ENCODE measurements at places on chromosomes 16 and 17.
A peak's percentile ranks its signal among the peaks of the same experiment; 100 is the strongest.

GRCh38 chr17:7001318-7001961 is 5.6 kb downstream of the ALOX12 start:
- DNase-seq, result no peak

GRCh38 chr17:19334331-19334730 is 28.2 kb downstream of the B9D1 start:
- DNase-seq, result no peak

DNA sequence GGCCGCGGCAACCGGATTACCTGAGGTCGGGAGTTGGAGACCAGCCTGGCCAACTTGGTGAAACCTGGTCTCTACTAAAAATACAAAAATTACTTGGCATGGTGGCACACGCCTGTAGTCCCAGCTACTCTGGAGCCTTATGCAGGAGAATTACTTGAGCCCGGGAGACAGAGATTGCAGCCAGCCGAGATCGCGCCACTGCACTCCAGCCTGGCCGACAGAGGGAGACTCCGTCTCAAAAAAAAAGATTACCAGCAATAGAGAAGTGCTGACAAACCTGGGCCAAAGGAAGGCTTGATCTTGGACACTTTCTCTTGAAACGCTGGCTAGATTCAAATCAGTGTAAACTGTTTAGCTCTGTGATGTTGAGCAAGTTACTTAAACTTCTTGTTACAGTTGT is 4.3 kb downstream of the MT1H start:
- DNase-seq, result no peak

DNA sequence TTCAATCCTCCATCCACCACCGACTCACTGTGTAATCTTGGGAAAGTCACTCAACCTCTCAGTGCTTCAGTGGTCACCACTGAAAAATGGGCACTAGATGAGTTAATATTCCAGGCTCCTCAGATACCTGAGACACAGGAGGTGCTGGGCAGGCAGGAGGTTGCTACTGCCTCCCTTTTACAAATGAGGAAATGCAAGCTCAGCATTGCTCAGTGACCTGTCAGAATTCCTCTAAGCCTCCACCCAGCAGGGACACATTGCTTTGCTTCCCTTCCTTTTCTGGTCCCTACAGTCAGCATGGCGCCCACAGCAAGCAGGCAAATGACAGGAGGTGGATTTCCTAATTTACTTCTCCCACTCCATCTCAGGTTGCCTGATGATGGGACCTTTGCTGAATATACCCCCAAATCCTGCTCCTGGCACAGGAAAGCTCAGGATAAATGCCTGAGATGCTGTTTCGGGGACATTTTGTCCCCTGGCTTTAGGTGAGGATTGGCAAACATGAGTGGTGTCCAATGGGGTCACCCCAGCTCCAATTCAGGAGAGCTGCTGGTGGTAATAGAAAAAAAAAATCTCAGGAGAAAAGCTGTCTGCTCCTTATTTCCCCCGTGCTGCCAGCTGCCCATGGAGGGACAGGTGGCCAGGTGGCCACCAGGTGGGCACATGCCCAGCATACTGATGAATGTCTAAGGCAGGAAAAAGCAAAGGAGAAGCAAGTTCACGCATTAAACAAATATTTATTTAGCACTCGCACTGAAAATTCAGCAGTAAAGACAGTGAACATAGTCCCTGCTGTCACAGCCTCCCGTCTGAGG is 5.0 kb upstream of the KRT13 start:
- no peak for DNase-seq

GRCh38 chr17:39318636-39319035 is 82.8 kb downstream of the FBXL20 start:
- DNase-seq, result no peak

GRCh38 chr17:57465610-57466009 is 209.3 kb downstream of the MSI2 start:
- DNase-seq, result no peak

- DNase-seq, result peak; percentile 27
These were observed 14.6 kb downstream of the ATP5PD start for GRCh38 chr17:75031972-75032719.

- no peak for DNase-seq
These were observed 16.4 kb downstream of the NTN1 start for GRCh38 chr17:9037736-9038135.

GRCh38 chr16:55464375-55464774 is 14.6 kb upstream of the MMP2 start:
- DNase-seq, result no peak

DNA sequence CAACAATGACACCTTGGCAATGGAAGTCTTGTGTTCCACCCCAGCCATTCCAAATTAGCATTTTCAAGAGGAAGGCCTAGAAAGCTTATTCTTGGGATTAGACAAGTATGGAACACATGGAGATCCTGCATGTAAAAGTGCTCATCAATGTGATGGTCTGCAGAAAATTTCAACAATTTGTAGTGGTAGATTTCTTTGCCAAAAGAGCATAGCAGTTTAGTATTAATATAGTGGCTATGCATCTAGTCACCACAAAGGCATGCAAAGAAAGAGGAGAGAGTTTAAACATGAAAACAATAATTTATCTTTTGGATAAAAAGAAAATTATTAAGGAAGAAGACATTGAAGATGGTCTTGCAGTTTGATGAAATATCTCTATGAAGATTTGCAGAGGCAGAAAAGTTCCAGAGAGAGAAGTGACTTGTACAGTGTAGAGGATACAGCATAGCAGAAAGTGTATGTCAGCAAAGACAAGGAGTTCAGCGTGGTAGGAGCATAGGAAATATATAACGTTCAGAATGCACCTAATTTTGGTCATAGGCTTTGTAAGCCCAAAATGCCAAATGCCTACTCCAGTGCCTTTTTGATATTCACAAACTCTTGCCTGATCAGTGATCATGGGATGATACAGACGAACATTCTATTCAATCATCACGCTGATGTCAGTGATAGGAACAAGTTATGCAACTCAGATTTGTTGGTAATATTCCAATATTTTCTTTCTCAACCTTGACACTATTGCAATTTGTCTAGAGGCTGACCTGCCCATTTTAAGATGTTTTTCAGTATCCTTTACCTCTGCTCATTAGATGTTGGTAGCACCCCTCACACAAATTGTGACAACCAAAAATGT is 727.9 kb upstream of the SOX9 start:
- DNase-seq, result no peak

DNA sequence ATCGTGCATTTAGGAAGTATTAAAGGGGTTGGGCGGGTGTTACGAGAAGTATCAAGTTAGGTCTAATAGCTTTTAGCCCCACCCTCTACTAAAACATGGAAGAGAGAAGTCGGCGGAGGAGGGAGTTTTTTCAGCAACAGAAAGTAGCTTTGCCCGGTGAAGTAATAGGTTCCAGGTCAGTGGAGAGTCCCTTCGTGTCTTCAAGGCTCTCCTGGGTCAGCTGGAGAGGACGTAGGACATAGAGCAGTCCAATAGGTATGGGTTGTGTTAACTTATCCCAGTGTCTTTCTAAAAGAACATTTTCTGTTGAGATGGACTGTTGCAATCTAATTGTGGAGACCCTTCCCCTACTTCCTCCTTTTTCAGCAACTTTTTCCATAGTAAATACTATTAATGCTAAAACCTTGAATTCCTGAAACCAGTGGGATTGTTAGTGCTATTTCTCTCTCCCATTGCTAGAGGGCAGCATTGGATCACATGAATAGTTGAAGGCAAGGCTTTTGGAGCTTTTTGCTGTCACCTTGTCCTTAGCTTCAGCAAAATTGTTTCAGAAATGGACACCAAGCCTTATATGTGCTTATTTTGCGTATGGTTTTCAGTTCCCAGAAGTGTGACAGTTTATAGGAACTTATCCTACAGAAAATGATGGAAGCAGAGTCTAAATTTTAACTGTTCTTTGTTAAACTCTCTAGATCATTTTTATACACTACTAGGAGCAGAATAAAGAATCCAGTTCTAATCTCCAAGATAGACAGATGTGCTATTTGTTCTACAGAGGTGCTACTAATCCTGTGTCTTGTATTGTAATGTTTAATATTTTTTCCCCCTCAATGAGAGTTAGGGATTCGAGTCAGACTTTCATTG is 38.4 kb downstream of the UTP18 start:
- no peak for DNase-seq

DNA sequence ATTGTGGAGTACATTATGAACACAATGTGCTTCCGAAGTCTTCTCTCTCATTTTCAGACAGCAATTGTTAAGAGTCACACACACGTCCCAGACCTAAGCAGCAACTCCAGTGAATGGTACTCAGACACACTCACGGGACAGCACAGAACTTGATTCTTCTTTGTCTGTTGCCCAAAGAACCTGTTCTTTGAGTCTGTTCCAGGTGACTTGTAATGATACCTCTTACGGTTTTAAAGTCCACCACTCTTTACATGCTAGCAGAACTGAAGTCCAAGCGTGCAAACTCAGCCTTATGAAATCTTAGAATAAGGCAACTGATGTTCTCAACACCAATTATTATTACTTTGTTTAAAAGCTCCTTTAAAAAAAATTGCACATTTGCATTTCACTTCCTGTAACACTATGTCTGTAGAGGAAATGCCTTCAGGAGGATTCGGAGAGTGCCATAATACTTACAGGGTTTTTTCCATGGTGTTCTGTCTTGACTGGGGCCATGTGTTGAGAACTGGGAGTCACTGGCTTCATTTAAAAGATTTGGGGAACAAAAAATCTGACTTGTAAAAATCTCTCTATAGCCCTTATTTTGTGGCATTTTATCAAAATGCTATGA is 48.1 kb downstream of the MARF1 start:
- no peak for DNase-seq

DNA sequence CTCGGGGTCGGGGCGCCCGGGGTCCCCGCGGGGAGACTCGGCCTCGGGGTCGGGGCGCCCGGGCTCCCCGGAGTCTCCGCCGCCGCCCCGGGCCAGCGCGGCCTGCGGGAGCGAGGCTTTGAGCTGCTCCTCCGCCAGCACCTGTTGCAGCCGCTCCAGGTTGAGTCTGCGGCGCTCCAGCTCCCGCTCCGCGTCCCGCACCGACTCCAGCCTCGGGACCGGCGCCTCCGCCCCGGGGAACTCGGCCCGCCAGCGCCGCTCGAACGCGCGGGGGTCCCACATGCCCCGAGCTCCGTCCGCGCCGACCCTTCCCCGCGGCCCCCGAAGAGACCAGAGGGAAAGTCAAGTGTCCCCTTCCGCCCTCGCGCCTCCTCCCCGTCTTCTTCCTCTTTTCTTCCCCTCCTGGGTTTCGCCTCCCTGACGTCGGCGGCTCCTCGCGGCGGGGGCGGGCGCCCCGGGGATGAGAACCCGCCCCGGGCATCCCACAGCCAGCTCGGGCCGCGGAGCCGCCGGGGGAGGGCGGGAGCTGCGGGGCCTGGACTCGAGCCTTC is 40.8 kb upstream of the BHLHA9 start:
- no peak for DNase-seq

DNA sequence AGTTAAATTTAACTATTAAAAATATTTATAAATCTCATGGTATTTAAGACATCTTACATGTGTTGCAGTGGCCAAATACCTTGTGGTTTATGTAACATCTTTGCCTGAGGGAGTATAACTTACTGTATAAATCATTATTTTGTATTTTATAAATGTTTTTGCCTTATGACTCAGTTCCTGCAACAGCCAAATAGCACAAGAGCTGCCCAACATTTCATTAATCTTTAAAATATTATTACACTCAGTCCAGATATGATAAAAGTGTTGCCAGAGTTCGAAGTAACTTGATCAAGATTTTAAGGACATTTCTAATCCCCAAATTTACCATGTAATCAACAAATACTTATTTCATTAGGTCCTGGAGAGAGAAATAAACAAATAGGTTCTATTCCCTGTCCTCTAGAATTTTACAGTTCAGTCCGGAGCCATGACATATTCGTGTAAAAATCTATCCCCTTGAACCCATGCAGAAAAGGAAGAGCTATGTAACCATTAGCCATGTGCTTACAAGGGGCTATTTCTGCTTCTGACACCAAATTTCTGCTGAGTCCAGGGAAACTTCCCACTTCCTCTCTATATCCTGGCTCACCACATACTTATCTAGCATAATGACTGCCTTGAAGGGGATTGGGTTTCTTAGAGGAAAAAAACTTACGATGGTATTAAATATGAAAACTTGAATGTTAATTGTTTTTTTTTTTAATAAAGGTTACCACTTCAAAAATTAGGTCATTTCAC is 44.0 kb downstream of the IRX6 start:
- no peak for DNase-seq

DNA sequence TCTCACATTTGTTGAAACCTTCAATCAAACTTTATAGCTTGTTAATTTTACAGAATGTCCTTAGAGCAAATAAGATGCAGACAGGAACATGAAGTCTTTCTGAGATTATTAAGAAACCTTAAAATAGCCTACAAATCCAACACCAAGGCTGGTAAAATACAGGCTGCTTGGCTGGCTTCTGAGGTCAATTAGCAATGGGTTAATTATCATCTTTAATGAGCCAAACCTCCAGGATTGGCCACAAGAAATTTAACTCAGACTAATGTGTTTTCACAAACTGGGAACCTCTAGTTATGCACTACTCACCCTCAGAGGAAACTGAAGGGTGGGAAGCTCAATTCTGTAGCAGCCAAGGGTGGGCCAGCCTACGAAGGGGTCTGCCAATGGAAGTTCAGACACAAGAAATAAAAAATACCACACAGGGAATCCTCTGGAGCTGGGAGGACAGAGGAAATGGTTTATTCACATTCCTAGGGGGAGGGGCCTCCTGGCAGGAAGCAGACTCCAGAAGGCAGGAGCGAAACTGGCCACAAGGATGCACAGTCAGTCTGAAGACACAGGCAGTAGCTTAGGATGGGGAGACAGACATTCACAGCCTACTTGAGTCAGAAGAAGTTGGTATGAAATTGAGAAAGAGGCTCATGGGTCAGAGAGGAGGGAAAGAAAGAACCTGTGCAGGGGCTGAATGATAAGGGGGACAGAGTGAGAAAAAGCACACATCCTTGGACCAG is 36.1 kb downstream of the HIC1 start:
- no peak for DNase-seq

GRCh38 chr17:31758646-31759045 is 100.4 kb downstream of the COPRS start:
- DNase-seq, result no peak
